ENCODE measurements at places on chromosomes 4 and X.

DNA sequence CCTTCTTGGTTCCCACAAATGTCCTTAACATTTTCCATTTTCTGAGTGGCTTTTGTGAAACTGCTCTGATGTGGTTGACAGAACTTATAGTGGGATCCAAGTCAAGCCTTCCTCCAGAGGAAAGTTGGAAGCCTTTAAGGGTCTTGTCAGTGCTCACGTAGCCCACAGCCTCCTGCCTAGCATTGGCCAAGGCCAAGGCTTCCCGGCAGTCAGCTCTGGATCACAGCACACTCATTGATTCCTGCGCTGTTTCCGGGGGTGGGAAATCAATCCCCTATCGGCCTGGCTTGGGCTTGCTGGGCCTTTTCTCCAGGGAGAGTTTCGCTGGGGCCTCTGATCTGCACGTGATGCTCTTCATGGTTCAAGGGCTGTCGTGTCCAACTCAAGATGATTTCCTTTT lies 76.1 kb downstream of the SLC9A6 start:
- H3K27ac ChIP-seq, result no peak overlapping the region
- H3K27me3 ChIP-seq, result no peaks in the 10 kb centered on the region

DNA sequence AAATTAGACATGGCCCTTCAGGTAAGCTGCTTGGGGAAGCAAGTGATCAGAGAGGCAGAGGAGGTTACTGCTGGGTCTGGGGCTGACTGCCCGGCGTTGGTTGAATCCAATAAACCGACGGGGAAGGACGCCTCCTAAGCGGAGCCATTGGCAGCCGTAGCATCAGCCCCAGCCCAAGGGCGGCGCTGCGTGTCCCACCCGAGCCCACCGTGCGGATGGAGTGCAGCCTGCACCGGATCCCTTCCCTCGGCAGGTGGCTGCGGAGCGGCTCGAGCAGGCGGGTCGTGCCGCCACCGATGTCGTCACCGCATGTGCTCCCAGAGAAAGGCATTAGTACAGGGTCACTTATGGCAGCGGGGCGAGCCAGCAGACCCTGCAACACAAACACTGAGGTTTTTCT lies 82.1 kb downstream of the ALPK1 start:
- H3K4me3 ChIP-seq, result peak overlapping the region; percentile 20
- H3K4me1 ChIP-seq, result no peaks in the 10 kb centered on the region
- DNase-seq, result peak; percentile 33
- no peaks in the 10 kb centered on the region for H3K36me3 ChIP-seq

- no peaks in the 10 kb centered on the region for H3K36me3 ChIP-seq
- no peak overlapping the region for H3K4me3 ChIP-seq
- no peak for DNase-seq
- no peak overlapping the region for H3K27ac ChIP-seq
- H3K27me3 ChIP-seq, result no peaks in the 10 kb centered on the region
Observed at GRCh38 chr4:105234582-105234981, 87.9 kb downstream of the TET2 start.

DNA sequence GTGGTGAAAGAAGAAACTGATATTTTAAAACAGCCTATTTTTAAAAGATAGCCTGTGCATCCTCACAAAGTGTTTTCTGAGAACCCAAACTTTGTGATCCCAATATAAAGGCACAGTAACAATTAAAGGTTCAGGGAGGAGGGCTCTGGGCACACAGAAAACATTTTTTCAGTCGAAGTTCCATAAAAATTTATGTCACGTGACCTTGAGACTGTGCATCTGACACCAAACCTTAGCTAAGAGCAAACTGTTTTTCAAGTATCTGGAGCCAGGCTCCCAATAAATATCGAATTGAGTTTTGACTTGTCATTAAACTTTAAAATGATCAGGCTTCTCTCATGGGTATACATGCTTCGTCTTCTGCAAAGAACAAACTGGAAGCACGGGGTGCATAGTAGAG lies 177.9 kb downstream of the BEND2 start:
- H3K27me3 ChIP-seq, result no peaks in the 10 kb centered on the region
- no peaks in the 10 kb centered on the region for H3K4me1 ChIP-seq
- H3K27ac ChIP-seq, result no peak overlapping the region
- no peak for DNase-seq

DNA sequence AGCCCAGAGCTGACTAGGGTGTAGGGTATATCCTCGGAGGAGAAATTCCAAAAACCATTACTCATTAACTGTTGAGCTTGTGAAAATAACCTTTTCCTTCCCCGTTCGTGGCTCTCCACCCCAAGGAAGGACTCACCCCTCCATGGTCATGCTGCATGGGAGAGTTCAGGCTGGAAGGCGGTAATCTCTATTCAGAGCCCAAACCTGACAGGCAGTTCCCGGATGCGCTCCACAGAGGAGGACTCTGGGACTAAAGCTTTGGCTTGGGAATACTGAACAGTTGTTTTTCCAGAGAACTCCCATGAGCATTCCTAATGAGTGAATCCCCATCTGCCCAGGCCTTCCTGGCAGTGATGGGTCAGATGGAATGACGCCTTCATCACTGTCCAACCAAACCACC lies 125.4 kb downstream of the BCOR start:
- H3K27ac ChIP-seq, result no peak overlapping the region
- no peaks in the 10 kb centered on the region for H3K36me3 ChIP-seq
- no peaks in the 10 kb centered on the region for H3K27me3 ChIP-seq
- no peak for DNase-seq

GRCh38 chr4:156771171-156771837 lies 200.3 kb downstream of the PDGFC start:
- peak overlapping the region; percentile 49 for H3K27ac ChIP-seq
- no peak for DNase-seq
- H3K27me3 ChIP-seq, result no peaks in the 10 kb centered on the region

GRCh38 chr4:56080384-56080783 lies 131.6 kb downstream of the CEP135 start:
- H3K4me1 ChIP-seq, result peaks cover under 1% of the 10 kb centered on the region
- DNase-seq, result peak; percentile 12
- H3K27ac ChIP-seq, result no peak overlapping the region
- no peaks in the 10 kb centered on the region for H3K36me3 ChIP-seq
- no peaks in the 10 kb centered on the region for H3K27me3 ChIP-seq

- H3K4me3 ChIP-seq, result no peak overlapping the region
- no peak overlapping the region for H3K27ac ChIP-seq
- H3K4me1 ChIP-seq, result peaks cover 1% of the 10 kb centered on the region
- H3K27me3 ChIP-seq, result no peaks in the 10 kb centered on the region
- no peak for DNase-seq
Observed at GRCh38 chr4:155772459-155773195, 13.8 kb downstream of the GUCY1B1 start.

GRCh38 chrX:86455495-86455894 lies 307.2 kb downstream of the DACH2 start:
- H3K27ac ChIP-seq, result no peak overlapping the region
- no peaks in the 10 kb centered on the region for H3K27me3 ChIP-seq
- no peak overlapping the region for H3K4me3 ChIP-seq
- no peak for DNase-seq

- H3K36me3 ChIP-seq, result no peaks in the 10 kb centered on the region
- DNase-seq, result no peak
- H3K4me3 ChIP-seq, result no peak overlapping the region
- no peak overlapping the region for H3K27ac ChIP-seq
- H3K27me3 ChIP-seq, result no peaks in the 10 kb centered on the region
Observed at GRCh38 chrX:63758011-63758410, 27.0 kb downstream of the ARHGEF9 start.

GRCh38 chr4:7652006-7652405 lies 217.3 kb upstream of the PSAPL1 start:
- peaks cover 20% of the 10 kb centered on the region for H3K4me1 ChIP-seq
- H3K36me3 ChIP-seq, result no peaks in the 10 kb centered on the region

GRCh38 chr4:85555206-85555605 lies 80.3 kb downstream of the ARHGAP24 start:
- no peaks in the 10 kb centered on the region for H3K4me1 ChIP-seq
- no peak for DNase-seq
- no peak overlapping the region for H3K4me3 ChIP-seq
- no peak overlapping the region for H3K27ac ChIP-seq
- H3K27me3 ChIP-seq, result no peaks in the 10 kb centered on the region

DNA sequence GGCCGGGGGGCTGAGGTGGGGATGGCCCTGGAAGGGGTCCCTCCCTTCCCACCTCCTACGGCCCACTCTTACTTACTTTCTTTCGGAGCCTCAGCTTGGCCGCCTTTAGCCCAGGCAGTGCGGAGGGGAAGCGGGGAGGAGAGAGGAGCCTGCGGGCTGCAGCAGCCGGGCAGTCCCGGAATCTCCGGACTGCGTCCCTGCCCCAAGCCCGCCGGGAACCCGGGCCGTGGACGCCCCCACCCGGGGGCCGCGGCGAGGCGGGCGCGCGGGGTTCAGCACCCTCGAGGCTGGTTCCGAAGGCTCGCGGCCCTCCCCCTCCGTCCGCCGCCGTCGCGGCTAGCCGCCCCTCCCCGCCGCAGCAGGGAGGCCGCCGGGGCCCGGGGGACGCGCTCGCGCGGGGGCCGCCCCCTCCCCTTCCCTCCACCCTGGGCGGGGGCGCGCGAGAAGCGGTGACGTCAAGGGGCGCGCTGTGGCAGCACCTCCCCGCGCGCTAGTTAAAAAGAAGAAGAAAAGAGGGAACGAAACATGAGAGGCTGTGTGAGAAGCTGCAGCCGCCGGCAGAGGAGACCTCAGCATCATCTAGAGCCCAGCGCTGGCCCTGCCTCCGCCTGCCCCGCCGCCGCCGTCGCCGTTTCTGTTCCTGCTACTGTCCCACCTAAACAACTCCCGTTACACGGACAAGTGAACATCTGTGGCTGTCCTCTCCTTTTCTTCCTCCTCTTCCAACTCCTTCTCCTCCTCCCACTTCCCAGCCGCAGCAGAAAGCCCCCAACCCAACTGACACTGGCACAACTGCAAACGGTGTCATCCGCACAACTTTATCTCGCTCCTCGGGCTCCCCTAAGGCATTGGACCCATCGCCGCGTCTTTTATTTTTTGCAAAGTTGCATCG lies at the start of gene HHIP:
TSS of gene HHIP (plus strand) at position 526 of the 892 bp plus-strand sequence. CDS start 520 bp downstream, outside the sequence.
- H3K27ac ChIP-seq, result peak within 1 kb of the TSS; percentile 69
- H3K4me3 ChIP-seq, result peak within 1 kb of the TSS; percentile 71
- no peaks in the 10 kb centered on the region for H3K36me3 ChIP-seq
- H3K4me1 ChIP-seq, result peaks cover 4% of the 10 kb centered on the region
- peaks cover 42% of the 10 kb centered on the region for H3K27me3 ChIP-seq
- DNase-seq, result peak; percentile 78

DNA sequence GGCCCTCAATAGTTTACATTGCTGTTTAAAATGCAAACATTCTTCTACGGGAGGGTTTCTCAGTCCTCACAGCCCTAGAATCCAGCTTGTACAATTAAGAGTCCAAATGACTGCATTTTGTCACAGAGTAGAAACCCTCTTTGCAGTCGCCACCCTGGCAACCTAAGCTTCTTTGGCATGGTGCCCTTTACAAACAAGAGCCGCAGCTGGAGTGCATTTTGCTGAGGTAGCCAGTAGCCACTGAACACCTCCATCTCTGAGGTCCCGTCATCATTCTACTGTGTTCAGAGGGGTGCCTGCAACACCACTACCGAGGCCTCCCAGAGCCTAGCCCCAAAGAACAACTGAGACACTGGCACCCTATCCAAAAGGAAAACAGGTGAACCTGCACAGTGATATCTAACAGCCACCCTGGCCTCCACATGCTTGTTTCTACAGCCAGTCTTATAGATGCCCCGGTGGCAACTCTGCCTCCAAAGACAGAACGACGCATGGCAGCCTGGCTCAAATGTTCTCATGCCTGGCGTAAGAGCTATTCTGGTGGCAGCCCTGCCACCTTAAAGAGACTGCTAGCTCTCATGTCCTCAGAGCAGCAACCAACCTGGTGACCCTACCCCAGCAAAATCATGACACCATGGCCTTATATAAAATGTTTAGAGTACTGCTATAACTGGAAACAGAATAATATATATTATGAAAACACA lies 801.9 kb downstream of the TECRL start:
- DNase-seq, result no peak
- no peaks in the 10 kb centered on the region for H3K36me3 ChIP-seq
- no peak overlapping the region for H3K4me3 ChIP-seq
- no peak overlapping the region for H3K27ac ChIP-seq
- no peaks in the 10 kb centered on the region for H3K27me3 ChIP-seq

- no peaks in the 10 kb centered on the region for H3K27me3 ChIP-seq
- no peaks in the 10 kb centered on the region for H3K4me1 ChIP-seq
- DNase-seq, result no peak
Observed at GRCh38 chrX:43939187-43939926, 33.8 kb downstream of the NDP start.
